Stimulated activated CD8-positive, alpha-beta memory T cell treated with anti-CD3 and anti-CD28 coated beads, Interleukin-4, amount 100 ng/mL, for 1 hour (primary cell): ENCODE measurements at places on chromosomes 13 and 19.

GRCh38 chr19:54464630-54465425 lies 1.2 kb upstream of the LENG9 start:
- DNase-seq = peak; percentile 33

- no peak for DNase-seq
Measured at GRCh38 chr19:3467437-3468198, 12.7 kb downstream of the SMIM24 start.

DNA sequence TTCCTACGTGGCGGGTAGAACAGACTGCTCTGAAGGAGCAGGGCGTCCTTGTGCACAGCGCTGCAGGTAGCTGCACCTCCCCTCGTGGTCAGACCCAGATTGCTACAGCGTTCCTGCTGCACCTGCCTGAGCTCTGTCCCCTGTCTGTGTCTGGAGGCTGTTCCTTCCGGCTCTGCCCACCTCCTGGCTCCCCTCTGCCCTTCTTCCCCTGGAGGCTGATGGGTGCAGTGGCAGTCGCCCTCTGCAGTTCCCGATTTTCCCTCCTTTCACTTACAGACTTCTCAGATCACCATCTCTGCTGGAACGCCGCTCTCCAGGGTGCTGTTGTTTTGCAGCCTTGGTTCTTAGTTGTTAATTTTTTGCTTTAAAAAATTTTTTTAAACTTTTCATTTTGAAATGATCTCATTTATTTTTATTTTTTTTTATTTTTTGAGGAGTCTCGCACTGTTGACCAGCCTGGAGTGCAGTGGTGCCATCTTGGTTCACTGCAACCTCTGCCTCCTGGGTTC lies 53.6 kb downstream of the SMARCA4 start:
- no peak for DNase-seq

DNA sequence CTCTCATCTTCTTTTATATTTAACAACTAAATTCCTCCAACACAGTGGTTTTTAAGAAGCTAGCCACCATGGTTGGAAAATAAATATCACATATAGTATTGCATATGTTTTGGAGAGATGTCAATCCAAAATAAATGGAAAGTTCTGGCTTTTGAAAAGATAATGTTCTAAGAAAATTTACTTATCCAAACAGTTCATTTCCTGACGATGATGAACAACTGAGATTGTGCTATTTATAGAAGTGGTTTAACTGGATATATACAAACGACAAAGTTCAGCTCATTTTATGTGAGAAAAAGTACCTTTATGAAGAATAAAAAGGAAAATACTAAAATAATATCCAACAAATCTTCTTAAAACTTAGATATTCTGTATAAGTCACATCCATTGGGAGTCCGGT lies 174.7 kb downstream of the MZT1 start:
- no peak for DNase-seq

GRCh38 chr13:64723724-64724123 lies 2506.4 kb downstream of the PCDH9 start:
- no peak for DNase-seq

- no peak for DNase-seq
Measured at GRCh38 chr19:4057931-4058692, 8.6 kb downstream of the ZBTB7A start.

DNA sequence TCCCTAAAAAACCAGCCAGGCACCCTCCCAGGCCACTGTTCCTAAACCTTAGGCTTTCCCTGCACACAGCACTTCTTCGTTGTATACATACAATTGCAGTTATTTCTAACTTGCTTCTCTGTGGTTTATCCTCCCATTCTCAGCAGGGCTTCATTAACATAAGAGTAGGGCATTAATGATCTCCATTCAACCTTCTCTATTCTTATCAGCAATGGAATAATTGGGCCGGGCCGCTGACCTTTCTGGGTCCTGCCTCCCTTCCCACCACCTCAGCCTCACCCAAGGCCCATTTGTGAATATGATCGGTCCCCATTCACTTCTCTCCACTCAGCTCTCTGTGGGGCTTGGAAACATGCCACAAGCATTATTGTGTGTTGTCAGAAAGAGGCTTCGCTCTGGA lies 184.2 kb downstream of the SUCLA2 start:
- DNase-seq = no peak

DNA sequence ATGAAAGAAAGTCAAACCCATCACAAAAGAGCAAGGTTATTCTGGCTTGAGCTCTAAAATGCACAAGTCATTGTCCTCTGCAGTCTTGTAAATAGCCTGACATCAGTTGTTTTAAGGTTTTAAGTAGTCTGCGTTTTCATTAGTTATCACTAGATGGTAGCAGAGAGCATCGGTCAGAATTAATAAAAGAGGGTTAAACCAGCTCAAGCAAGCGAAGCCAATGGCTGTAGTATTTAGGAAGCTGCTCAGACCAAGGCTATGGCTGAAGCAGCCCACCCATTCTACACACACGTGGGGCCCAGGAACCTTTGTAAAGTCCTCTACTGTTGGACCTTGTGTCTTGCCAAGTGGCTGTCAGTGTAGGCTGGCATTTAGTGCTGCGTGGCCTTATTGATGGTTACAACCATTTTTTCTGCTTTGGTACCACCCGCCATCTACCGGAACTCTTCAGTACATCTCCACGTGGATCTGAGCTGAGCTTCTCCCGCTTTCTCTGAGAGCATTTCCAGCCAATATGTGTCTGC lies 13.3 kb upstream of the ZNF57 start:
- DNase-seq = no peak

GRCh38 chr19:36010402-36010801 lies 1.8 kb upstream of the SYNE4 start:
- no peak for DNase-seq

DNA sequence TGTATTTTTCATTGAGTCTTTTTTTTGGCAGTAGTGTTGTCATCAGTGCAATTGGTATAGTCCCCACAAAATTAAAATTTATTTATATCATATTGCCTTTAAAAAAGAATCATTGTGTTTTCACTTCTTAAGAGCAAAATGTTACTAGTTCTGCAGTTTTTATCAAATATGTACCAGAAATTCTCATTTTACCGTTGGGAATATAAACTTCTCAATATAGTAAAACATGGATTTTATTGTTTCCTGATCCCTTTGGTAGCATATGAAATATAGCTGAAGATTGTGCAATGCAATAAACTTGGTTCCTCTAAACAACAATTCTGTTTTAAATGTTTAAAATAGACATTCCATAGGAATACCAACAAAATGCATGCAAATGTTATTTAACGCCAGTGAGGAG lies 306.5 kb upstream of the PCDH20 start:
- DNase-seq = no peak

GRCh38 chr13:41568972-41569351 lies 111.6 kb downstream of the RGCC start:
- no peak for DNase-seq

DNA sequence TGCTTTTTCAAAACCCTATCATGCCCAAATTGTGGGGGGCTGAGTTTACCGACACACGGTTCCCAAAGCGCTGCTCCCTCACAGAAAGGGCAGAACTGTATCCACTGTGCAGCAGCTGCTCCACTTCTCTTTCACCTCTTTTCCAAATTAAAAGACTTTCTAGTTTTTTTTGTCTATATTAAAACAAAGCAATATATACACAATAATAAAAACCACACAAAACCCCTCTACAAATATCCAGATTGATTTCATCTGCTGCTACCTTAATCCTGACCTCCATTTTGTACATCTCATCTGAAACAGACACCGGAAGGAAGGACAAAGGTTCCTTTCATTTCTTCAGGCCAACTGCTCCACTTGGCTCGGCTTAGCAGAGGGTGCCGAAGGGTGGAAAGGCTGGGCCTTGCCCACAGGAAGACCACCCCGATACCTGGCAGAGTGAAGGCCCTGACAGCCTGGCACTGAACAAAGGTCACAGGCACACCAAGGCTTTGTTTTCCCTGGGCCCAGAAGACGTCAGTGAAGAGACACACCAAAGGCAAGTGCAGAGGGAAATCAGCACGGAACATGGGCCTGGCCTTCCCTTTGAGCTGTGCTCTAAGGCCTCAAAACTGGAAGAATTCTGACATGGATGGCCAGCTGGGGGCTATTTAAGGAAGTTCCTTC lies 71.6 kb downstream of the LATS2 start:
- DNase-seq = no peak

- no peak for DNase-seq
Measured at GRCh38 chr19:49210901-49211451, 53.4 kb downstream of the TRPM4 start.

GRCh38 chr19:51430221-51430620 lies 12.8 kb upstream of the SIGLEC10 start:
- no peak for DNase-seq

- DNase-seq = no peak
Measured at GRCh38 chr13:44013758-44014291, 134.1 kb downstream of the LACC1 start.

GRCh38 chr13:89270736-89271135 lies 1599.6 kb downstream of the SLITRK5 start:
- DNase-seq = no peak

DNA sequence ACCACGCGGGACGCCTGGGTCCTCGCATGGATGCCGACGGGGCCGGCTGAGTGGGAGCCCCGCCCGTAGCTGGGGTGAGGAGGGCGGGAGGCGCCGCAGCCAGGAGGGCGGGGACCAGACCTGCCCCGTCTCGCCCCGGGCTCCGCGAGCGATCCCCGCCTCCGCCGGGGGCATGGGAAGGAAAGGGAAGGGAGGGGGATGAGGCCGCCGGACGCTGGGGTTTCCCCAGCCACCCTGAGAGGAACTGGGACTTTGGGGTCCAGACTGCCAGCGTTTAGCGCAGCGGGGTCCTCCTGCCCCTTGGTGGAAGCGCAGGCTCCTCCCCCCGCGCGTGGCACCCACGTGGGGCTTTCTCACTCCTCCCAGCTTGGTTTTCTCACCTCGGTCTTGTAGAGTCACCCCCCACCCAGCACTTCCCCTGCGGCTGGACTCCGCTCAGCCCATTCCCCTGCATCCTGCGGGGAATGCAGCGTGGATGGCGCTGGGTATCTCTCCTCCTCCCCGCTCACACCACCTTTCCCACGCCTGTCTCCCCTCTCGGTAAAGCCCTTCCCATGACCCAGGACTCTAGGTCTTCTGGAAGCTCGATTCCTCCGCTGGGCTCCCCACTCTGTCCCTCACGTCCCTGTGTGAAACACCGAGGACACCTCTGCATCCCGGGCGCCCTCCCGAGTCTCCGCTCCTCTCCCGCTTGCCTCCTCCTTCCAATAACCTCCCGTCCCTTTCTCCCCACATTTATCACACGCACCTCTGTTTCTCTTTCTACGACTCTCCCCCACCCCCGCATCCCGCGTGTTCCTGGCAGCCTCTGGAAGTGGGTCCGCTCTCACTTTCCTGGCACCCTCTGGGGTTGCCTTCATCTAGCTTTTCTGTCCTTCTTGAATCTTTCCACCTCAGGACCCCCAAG lies 2.1 kb downstream of the TGFB1 start:
- DNase-seq = peak; percentile 56

- no peak for DNase-seq
Measured at GRCh38 chr19:39514840-39515550, at the start of gene SELENOV. SELENOV (plus strand) TSS chr19:39515139; CDS start chr19:39515213, 74 bp downstream.

DNA sequence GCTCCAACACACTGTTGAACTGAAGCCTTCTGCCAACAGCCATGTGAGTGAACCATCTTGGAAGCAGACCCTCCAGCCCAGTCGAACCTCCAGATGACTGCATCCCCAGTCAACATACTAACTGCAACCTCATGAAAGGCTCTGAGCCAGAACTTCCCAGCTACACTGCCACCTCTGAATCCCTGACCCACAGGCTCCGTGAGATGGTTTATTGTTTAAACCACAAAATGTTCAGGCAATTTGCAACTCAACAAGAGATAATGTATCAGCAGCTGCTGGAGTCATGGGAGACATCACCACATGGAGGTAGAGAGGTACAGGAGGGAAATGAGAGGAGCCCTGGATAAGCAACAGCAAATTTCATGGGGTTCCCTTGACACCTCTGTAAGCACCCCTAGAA lies 266.4 kb upstream of the NBEA start:
- no peak for DNase-seq

- no peak for DNase-seq
Measured at GRCh38 chr13:30932481-30933353, at the start of gene TEX26. TEX26 (plus strand) TSS chr13:30932656; CDS start chr13:30932716, 60 bp downstream.

GRCh38 chr19:3656747-3657394 lies 30.3 kb upstream of the CACTIN start:
- no peak for DNase-seq

DNA sequence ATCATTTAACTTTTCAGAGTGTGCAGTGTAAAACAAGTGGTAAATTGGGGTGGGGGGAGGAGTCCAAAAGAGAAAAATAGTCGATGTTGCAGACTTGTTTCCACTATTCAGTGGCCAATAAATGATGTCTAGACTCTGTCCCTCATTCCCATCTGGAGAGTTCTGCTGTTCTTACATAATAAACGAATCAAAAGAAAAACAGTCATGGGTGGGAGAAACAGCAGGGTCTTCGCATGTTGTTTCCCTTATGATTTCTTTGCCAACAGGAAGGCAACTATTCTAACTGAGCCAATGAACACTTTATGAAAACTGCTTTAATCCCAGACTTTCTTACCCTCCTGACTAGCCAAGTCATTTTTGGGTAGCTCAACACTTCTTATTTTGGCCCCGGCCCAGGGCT lies 615.5 kb downstream of the FGF9 start:
- no peak for DNase-seq

GRCh38 chr13:50200569-50200968 lies 185.3 kb downstream of the KCNRG start:
- DNase-seq = no peak

GRCh38 chr19:1811942-1812425 lies at the start of gene ATP8B3:
ATP8B3 (minus strand) TSS chr19:1812276; CDS start chr19:1811736, 540 bp downstream.
- peak; percentile 36 for DNase-seq

DNA sequence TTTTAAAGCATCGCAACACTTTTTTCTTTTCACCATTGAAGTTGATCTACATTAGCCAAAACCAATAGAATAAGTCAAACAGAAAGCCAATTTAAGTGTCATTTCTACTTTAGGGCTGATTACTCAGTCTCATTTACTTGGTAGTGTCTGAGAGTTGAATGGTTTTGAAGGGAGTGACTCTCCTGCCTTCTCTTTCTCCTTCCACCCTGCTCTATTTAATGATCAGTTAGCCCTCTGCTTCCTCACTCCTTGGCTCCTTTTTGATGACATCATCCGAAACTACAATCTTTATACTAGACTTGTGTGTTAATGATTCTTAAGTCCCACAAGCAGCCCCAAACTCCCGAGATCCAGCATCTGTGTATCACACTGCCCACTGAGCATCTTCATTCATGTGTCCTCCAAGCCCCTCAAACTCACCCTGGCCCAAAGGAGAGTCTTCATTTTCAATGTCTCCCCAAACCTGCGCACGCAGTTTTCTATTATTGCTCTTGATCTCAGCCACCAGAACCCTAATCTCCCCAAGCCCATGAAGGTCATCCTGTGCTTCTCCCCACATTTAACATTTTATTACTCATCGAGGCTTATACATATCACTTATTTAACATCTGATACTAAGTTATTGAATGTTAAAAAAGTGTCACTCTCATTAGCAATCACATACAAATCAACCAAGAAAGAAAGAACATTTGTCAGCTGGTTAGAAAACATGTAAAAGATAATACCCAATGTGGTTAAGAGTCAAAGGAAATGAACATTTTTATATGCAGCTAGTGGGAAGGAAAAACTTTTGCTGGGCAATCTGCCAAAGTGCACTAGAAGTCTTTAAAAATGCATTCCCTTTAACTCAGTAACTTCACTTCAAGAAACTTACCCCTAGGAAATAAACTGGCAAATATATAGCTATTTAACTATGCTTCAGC lies 32.2 kb upstream of the ARGLU1 start:
- DNase-seq = no peak

GRCh38 chr13:47723898-47724297 lies 277.2 kb downstream of the SUCLA2 start:
- no peak for DNase-seq

- no peak for DNase-seq
Measured at GRCh38 chr13:100473087-100473486, 115.5 kb downstream of the GGACT start.
